ENCODE measurements at places on chromosomes 2 and 18.

GRCh38 chr2:230823264-230823964 lies 41.3 kb upstream of the ITM2C start:
- DNase-seq: no peak

GRCh38 chr18:46459789-46460455 lies 197.1 kb downstream of the LOXHD1 start:
- DNase-seq: no peak

GRCh38 chr2:110900191-110900590 lies 167.8 kb downstream of the ACOXL start:
- no peak for DNase-seq

DNA sequence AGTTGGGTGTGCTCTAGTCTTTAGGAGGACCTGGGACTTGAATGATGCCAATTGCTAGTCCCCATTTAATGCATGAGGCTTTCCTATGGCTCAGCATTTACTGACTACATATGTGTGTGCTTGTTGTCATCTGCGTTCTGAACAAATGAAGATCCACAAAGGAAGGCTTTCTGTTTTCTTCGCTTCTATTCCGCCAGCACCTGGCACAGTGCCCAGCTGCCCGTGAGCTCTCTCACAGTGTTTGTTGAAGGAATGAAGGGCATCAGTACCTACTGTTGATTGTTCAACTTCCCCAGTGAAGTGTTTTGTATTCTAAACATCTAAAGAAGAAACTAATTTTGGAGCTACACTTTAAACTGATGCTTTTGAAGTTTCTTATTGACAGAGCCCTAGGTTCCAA lies 122.4 kb upstream of the LINC00305 start:
- no peak for DNase-seq

DNA sequence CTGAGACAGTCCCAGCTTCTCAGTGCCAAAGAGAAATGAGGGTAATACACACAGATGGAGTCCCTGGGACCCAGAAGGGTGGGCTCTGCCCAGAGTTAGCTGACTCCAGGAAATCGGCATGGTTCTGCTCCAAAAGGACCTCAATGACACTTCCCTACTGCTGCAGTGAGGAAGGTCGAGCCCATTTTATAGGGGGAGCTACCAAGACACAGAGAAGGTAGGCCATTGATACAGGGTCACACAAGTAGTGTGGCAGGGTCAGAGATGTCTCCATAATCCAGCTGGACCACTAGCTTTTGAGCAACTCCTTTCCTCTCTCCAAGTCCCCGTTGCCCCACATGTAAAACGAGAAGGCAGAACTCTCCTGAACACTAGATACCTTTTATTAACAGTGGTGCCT lies 276.9 kb downstream of the MYCN start:
- DNase-seq: no peak

DNA sequence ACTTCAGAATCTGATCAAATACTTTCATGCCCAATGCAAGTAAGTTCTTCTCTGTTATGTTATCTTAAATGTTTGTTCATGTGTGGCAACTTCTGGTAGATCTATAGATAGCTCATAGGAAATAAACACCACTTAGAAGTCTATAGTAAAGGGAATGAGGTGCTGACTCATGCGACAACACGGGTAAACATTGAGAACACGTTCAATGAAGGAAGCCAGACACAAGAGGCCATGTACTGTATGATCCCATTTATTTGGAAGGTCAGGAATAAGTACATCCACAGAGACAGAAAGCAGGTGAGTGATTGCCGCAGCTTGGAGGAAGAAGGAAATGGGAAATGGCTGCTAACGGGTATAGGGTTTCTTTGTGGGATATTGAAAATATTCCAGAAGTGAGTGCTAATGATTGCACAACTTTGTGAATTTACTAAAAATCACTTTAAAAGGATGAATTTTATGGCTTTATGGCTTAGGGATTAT lies 95.4 kb downstream of the ITGB1BP1 start:
- no peak for DNase-seq

- no peak for DNase-seq
Observed at GRCh38 chr2:11903085-11903606, 156.7 kb downstream of the LPIN1 start.

- no peak for DNase-seq
Observed at GRCh38 chr2:43225788-43226557, 433 bp downstream of the ZFP36L2 start.

DNA sequence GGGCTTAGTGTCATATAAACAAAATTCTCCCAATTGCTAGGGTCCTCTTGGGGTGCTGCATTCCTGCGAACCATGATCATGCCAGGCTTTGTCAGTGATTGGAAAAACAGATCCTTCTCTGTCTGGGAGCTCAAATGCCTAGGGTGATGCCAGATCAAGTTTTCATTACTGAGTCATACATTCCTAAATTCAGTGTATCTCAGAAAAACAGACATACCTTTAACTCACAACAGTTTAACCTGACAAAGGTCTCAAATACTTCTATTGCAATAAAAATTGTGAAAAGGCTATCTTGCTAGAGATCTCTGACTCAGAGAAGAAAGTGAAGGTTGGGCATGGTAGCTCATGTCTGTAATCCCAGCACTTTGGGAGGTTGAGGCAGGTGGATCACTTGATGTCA lies 86.9 kb downstream of the SH3YL1 start:
- no peak for DNase-seq

DNA sequence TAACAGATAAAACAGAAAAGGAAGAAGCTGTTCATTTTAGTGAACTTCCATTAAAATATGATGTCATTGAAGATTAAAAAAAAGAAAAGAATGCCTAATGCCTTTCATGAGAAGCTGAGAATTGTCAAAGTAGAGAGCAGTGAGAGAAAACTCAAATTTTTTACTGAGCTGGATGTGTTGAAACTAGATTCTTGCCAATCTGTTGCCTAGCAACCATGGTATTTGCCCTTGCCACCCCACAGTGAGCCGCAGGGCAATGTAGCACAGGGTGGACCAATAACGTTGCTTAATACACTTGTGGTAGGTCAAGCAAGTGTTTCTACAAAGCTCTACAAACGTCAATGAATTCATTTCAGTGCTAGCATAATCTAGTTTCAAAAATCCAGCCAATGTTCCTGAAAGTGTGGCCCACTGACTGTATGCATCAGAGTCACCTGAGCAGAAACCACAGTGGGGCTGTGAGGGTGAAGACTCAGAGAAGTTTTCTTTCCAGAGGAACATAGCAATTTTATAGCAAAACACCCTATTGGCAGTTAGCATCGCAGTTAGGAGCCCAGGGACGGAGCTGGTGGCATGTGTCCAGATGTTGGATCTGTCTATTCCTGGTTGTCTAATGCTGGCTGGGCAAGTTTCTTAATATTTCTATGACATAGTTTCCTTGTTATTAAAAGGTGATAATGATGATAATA lies 132.2 kb downstream of the DOCK10 start:
- DNase-seq: no peak

DNA sequence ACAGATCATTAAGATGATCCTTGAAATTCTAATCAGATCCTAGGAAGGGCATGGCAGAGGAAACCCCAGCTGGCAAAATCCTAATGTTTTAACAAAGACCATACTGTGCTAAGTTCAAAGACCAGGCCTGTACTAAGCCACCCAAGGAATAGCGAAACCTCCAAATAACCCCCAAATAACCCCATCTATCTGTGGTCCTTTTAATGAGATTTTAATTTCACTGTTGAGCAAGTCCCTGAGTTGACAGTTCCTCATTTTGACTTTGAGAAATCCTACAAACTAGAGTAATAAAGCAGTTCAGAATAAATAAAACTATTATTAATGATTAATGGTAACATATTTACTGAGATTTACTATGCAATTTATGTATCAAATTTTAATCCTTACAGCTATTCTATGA lies 259.8 kb downstream of the STK39 start:
- no peak for DNase-seq

- no peak for DNase-seq
Observed at GRCh38 chr2:104444889-104445288, 409.0 kb upstream of the POU3F3 start.

DNA sequence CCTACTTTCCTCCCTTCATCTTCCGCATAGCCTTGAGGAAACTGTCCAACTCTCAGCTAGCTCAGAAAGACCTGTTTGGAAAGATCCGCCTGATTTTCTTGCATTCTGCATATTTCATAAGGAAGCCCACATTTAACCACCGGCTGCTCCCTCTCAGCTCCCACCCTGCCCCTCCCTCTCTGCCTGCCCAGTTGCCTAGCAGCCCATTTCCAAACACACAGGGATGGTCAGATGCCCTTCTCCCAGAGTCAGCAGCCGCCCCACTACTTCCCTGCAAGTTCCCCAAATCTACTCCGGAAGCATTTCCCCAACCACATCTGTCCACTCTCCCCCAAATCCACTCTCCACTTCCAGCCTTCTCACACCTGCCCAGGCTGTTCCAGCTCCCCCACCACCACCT lies 96.0 kb downstream of the TNS1 start:
- no peak for DNase-seq

DNA sequence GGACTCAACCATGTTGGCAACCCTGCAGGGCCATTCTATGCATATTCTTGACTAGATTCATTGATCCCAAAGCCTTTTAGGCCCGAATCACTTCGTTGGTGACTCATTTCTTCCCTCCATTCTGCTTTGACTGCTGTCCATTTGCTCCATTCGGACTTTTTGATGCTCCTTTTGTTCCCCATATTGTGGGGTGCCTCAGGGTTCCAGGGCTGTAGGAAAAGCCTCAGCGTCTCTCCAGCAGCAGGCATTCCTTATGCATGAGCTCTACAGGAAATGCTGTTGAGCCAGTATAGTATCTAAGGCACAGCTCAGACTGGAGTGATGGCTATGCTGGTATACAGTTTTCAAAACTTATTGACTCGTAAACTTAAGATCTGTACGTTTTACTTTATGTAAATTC lies 292.6 kb downstream of the PRKCE start:
- no peak for DNase-seq

Data from thoracic aorta (tissue), 2 donors.